ENCODE measurements at places on chromosomes 5 and 9.

GRCh38 chr5:159444441-159445082, 114.3 kb upstream of the IL12B start:
- DNase-seq, result peak; percentile 61

DNA sequence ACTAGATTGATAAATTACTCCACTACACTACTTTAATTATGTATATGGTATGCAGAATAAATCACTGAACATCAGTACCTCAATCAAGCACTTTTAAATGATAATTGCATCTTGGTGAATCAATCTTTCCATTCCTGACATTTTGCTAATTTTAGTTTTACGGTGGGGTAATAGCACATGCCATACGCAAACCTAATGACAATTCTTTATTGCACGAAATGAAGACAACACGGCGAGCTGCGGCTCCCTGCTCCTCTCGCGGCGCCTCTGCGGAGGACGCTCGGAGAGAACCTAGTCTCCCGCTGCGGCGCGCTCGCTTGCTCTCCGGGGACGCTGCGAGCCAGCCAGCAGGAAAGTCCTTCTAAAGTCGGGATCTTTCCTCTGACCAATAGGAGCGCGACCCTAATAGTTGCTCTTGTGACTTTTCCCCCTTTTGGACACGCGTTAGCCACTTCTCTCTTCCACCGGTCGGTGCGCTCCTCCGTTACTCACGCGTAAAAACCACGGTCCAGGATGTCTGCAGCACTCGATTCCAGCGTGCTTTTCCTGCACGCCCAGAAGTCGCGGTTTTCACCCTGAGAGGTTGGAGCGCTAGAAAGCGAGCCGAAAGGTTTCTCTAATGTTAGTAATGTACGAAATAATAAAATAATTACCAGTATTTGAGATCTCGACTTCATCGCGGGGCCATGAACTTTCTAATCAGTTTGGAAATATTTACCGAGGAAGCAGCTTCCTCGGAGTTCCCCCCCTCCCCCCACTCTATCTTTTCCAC, 1.0 kb upstream of the MEF2C start:
- DNase-seq, result peak; percentile 57

DNA sequence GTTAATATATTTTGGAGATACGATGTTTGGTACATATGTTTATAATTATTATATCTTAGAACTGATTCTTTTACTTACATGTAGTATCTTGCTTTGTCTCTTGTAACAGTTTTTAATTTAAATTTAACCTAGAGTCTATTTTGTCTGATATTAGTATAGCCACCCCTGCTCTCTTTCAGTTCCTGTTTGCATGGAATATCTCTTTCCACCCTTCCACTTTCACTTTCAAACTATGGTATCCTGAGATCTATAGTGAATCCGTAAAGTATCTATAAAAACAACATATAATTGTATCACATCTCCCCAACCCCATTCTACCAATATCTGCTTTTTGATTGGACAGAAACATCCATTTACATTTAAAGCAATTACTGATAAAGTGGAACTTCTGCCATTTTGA, 7.2 kb downstream of the IRGM start:
- no peak for DNase-seq

GRCh38 chr5:179963375-179963774, 55.7 kb upstream of the TBC1D9B start:
- no peak for DNase-seq

- DNase-seq, result no peak
Observed at GRCh38 chr9:68979538-68980314, 34.2 kb downstream of the PRKACG start.

GRCh38 chr5:2005101-2006041, 122.6 kb upstream of the IRX4 start:
- no peak for DNase-seq

DNA sequence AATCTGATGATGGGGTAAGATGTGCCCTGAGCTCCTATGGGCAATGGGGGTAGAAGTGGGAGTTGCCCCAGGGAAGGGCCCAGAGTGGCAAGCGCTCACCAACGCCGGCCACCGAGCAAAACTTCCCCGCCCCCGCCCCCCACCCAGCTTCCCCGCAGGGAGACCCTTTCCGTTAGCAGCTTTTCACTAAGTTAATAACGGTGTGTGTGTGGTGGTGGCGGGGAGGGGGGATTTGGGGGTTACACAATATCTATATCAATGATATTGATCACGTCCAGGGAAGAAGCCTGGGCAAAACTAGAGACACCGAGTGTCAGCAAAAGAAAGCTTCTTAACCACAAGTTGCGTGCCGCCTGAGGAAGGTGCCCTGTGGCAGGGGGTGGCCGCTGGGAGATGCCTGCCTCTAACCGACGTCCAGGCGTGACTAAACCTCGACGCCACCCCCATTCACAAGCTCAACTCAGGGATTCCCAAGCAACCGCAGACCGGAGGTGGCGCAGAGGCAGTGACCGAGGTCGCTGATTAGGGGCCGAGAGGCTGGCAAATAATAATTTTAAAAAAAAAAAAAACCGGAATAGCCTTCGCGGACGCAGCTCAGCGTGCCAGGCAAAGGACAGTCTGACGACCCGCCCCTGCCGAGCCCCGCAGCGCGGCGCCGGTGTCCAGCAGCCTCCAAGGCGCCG, 222.6 kb downstream of the MEF2C start:
- DNase-seq, result no peak

DNA sequence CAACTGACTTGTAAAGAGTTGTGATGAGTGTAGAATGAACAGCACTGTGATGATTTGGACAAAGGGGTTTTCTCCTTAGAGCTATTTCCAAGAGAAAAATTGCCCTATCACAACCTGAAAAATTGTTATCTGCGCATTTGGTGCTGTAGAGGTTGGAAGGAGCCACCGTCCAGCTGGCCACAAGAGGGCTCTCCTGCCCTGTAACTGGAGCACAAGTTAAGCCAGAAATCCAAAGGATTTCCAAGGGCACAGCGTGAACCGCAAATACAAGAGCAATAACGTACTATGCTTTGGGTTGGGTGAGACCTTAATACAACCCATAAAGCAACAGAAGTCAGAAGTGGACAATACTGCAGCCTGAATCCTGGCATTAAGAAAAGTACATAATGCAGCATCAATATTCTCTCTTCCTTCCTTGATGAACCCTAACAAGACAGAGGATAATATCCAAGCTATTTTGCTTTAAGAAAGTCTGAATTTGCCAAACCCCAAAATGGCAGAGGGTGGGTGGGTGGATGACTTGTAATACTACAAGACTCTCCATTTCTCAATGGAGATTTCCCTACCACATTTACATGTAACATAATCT, 56.8 kb upstream of the SMIM32 start:
- DNase-seq, result peak; percentile 79

Data from iris pigment epithelial cell (primary cell).